ENCODE measurements at places on chromosomes 4 and X. TPM values are rescaled to one million over a fixed set of nuclear protein-coding genes. Genes with fewer than 3 reads are reported as not detected.

DNA sequence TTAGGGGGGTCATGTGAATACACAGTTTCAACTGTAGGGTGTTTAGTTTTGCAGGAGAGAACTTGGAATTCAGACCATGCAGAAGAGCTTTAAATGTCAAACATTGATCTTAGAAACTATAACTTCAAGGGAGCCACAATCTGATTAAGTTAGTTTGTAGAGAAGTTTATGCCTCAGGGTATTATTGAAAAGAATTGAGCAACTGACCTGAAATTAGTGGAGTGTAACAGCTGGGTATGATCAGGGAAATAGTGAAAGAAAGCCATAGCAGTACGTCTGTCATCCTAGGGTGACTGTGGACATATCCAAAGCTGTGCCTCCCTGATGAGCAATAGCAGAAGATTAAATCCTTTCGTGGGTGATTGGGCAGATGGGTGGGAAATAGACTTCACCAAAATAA is 63.8 kb downstream of the FAM47B start:
- no peak for DNase-seq

GRCh38 chrX:40449396-40449795 is 131.4 kb upstream of the ATP6AP2 start:
- no peak for DNase-seq

DNA sequence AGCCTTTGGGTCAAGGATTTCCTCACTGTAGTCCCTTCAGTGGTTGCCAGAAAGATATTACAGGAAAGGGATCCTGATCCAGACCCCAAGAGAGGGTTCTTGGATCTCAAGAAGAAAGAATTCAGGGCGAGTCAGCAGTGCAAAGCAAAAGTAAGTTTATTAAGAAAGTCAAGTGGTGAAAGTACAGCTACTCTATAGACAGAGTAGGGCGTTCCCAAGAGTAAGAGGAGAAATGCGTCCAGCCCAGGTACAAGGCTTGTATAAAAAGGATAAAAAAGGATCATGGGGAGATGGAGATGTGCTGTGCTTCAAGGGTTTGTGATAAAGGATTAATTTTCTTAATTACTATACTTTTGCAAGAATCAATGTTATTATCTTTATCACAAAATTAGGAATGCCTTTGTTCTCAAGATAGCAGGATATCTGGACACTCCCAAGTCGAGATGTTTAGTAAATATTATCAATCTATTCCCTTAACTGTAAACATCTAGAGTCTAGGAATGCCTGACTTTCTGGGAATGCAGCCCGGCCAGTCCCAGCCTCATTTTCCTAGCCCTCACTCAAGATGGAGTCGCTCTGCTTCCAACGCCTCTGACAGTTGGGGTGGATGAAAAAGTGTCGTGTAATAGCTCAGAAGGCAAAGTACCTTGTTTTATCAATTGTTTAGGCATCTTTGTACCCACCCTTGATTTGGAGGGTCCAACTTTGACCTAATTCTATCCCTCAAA is 360.7 kb downstream of the GPM6A start:
- no peak for DNase-seq

The NAA11 gene
- total RNA-seq, result not detected

GRCh38 chr4:8410641-8411271 is 29.8 kb downstream of the ACOX3 start:
- peak; percentile 91 for DNase-seq

The P2RY8 gene
- total RNA-seq, result not detected

DNA sequence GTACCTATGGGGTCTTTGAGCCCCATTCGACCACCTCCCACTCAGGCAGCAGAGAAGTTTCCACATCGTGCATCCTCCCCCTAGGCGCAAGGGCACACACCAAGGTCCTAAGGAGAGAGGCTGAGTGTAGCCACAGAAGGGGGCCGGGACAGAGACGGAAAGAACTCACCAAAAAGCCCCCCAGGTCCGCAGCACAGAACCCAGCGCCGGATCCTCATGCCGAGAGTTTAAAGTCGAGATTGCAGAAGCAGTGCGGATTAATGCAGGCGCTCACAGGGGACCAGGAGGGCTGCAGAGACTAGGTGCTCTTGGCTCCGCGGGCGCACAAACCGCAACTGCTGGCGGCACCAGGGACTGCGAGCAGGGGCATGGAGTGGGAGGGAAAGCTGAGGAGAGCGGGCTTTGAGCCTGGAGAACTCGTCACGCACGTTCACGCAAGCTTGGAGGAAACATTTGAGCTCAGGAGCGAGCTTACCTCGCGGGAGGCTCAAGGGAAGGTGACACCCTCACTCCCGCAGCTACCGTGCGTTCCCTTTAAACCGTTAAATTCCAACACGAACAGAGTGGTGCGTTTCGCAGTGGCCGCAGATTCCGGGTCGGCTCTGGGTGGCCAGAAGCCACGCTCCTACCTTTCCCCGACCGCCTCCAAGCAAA is 8.5 kb downstream of the NKX3-2 start:
- DNase-seq, result no peak

The ANOS1 gene
- 0.91 TPM for total RNA-seq

- DNase-seq, result no peak
Measured at GRCh38 chr4:82584931-82585330, 23.1 kb upstream of the TMEM150C start.

DNA sequence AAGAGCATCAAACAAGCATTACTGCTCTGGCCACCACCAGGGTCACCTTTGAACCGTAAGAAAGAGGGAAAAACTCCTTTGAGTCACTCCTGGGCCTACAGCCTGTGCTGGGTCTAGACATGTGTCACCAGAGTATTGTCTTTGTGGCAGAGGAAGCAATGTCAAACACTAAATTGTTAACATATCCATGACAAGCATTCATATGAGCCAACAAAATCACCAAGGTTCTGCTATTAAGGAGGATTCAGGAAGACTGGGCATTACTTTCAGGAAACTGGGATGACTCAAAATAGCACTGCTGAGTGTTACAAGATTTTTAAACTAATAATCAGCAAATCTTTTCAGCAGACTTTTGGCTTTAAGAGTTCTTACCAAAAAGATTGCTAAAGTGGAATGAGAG is 28.1 kb downstream of the LGI2 start:
- DNase-seq, result no peak

The UGT2B7 gene
- total RNA-seq, result 3.0 TPM

The ZMAT1 gene
- 0.12 TPM for total RNA-seq

The CNKSR2 gene
- total RNA-seq, result not detected

DNA sequence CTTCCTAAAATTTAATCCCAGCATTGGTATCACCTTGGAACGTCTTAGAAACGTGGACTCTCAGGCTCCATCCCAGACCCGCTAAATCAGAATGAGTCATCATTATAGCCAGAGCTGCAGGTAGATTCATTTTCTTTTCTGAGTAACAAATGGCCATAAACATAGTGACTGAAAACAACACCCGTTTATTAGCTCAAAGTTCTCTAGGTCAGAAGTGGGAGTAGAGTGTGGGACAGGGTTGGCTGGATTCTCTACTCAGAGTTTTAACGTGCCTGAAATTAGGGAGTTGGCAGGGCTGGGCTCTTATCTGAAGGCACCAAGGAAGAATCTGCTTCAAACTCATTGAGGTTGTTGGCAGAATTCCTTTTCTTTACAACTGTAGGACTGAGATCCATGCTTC is 101.8 kb upstream of the C1QTNF7 start:
- DNase-seq, result no peak
